ENCODE measurements at places on chromosomes 7 and 10. TPM values are rescaled to one million over a fixed set of nuclear protein-coding genes. Genes with fewer than 3 reads are reported as not detected.

NRCAM gene
- 1.2 TPM for total RNA-seq

SLC26A3 gene
- total RNA-seq: not detected

NPSR1 gene
- not detected for total RNA-seq

PAOX gene
- 4.5 TPM for total RNA-seq

KAZALD1 gene
- 0.54 TPM for total RNA-seq

LRRN3 gene
- not detected for total RNA-seq

ELMO1 gene
- 39.9 TPM for total RNA-seq

PRRT4 gene
- not detected for total RNA-seq

ARMC3 gene
- not detected for total RNA-seq

PLPP4 gene
- total RNA-seq: not detected

KLHL7 gene
- total RNA-seq: 24.5 TPM

SAMD8 gene
- total RNA-seq: 35.9 TPM

HTR5A gene
- not detected for total RNA-seq

CCDC146 gene
- 1.2 TPM for total RNA-seq

MMP21 gene
- total RNA-seq: 1.1 TPM

CYP17A1 gene
- total RNA-seq: not detected

RNF32 gene
- 0.17 TPM for total RNA-seq

ZNF853 gene
- 5.2 TPM for total RNA-seq
